ENCODE measurements at places on chromosomes 7 and 10.

- no peak for DNase-seq
These were observed 332.6 kb downstream of the SH2D4B start for GRCh38 chr10:80870282-80870681.

- DNase-seq, result no peak
These were observed 2.2 kb upstream of the AFAP1L2 start for GRCh38 chr10:114406455-114406854.

- DNase-seq, result peak; percentile 47
These were observed 644 bp downstream of the SORBS1 start for GRCh38 chr10:95560278-95561176.

GRCh38 chr10:98055841-98056516 lies 25.6 kb upstream of the CRTAC1 start:
- DNase-seq, result peak; percentile 4

DNA sequence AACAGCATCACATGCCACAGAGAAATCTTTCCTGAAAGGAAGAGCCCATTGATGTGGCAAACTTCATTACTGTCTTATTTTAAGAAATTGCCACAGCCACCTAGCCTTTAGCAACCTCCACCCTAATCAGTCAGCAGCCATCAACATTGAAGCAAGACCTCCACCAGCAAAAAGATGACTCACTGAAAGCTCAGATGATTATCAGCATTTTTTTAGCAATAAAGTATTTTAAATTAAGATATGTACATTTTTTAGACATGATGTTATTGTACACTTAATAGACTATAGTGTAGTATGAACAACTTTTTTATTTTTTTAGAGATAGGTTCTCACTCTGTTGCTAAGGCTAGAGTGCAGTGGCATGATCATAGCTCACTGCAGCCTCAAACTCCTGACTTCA lies 14.8 kb downstream of the STEAP1B start:
- peak; percentile 36 for DNase-seq

DNA sequence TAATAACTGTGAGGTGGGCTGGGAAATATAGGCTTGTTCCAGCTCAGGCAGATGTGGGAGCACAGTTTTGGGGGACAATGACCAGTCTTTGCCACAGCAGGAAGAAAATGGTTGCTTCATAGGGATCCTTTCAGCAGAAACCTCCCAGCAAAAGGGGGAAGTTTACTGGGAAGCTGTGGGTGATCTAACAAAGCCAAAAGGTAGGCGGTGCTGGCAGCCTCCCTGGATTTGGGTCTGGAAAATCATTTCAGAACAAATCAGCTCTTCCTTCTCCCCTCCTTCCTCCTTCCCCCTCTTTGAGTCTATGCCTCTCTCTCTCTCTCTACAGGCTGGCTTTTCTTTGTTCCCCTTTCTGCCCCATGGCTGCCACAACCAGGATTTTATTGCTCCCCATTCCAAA lies 16.2 kb downstream of the RPS24 start:
- DNase-seq, result no peak

- peak; percentile 53 for DNase-seq
These were observed 28.0 kb downstream of the GRK5 start for GRCh38 chr10:119235356-119235755.

DNA sequence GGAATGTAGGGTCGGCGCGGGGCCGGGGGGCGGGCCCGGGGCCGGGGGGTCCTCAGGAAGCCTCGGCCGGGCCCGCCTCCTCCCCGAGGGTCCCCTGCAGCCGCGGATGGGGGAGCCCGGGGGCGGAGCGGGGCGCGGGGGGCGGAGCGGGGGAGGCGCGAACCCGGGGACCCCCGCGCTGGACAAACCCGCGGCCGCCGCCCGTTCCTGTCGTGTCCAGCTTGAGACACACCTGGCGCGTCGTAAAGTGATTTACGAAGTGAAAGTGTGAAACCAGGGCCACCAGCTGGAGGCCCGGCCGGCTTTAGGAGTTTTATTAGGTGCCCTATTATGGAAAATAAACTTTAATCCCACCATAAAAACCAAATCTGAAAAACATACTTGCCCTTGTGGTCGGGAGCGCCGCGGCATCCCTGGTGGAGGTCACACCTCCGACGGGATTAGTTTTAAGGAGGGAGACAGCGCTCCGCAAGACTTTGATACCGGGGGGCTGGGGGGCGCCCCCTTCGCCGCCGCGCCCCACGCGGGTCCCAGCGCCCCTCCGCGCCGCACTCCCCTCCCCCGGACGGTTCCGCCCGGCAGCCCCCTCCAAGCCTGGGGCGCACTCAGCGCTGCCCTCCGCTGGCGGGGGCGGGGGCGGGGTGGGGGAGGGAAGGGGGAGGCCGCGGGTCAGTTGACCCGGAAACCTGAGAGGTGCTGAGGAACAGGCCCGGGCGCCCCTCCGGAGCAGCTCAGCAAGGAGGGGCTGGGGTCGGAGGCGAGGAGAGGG lies 10.3 kb downstream of the MNX1 start:
- no peak for DNase-seq

- DNase-seq, result no peak
These were observed 163.3 kb downstream of the THSD7A start for GRCh38 chr7:11668727-11669126.

DNA sequence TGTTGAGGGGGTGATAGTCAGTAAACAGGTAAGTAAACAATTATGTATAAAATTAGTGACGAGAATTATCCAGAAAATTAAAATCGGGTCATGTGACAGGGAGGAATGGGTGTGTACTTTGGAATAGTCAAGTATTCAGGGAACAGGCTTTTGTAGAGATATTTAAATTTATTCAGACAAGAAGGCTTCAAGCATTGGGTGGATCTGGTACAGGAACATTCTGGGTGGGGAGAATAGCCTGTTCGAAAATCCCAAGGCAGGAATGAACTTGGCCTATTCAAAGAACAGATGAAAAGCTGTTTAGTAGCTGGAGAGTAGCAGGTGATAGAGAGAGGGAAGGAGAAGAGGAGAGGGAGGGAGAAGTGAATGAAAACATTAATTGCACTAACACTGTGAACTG lies 448.9 kb upstream of the FZD8 start:
- DNase-seq, result no peak

GRCh38 chr7:43034535-43035002 lies 77.9 kb upstream of the HECW1 start:
- DNase-seq, result no peak

DNA sequence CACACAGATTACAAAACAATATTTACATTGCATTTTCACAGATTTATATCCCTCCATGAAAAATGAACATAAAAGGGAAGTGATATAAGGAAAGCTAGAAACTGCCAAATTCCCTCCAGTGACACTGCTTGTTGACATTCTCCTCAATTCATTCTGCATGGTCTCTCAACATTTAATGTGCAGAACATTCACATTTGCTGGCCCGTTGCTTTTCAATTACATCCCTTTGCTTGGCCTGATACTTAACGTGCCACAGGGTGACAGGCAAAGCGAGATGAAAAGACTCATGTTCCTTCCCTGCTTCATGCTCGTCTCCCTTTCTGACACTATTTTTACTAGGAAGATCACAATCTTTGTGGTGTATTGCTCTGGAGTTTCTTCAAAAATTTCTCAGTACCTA lies 1019.7 kb upstream of the LRRN3 start:
- DNase-seq, result no peak

DNA sequence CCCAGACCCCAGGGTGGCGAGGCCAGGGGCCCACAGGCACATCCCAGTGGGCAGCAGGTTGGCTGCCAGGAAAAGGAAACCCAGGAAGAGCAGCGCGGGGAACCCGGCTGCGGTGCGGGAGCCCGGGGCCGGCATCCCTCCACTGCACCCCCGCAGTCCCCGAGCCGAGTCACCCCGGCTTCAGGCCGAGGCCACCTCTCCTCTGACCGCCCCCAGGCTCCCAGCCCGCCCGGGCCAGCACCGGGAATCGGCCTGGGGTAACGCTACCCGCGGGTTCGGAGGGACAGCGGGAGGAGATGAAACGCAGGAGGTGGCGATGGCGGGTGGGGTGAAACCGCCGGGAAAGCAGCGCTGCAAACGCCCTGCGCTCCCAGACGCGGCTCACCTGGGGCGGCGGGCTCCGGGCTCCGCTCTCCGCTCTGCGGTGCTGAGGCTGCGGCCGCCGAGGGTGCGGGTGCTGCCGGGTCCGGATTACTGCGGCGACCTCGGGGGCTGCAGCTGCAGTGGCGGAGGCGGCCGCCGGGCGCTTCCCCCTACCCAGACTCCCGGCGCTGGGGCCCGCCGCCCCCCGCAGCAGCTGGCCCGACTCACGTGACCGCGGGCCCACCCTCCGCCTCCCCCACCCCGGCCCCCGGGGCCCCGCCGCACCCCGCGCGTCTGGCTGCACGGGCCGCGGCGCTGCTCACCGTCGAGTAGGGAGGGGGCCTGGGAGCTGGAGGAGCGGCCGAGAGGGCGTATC lies at the start of gene SCRN1:
SCRN1 (minus strand) TSS at position 545 of the 739 bp plus-strand sequence. CDS start 20,734 bp downstream, outside the sequence.
- DNase-seq, result no peak

GRCh38 chr10:102267748-102268147 lies 22.4 kb downstream of the GBF1 start:
- peak; percentile 60 for DNase-seq

- no peak for DNase-seq
These were observed 65.0 kb upstream of the FGFR2 start for GRCh38 chr10:121662945-121663917.

GRCh38 chr7:24913801-24914464 lies 66.0 kb downstream of the OSBPL3 start:
- DNase-seq, result no peak

DNA sequence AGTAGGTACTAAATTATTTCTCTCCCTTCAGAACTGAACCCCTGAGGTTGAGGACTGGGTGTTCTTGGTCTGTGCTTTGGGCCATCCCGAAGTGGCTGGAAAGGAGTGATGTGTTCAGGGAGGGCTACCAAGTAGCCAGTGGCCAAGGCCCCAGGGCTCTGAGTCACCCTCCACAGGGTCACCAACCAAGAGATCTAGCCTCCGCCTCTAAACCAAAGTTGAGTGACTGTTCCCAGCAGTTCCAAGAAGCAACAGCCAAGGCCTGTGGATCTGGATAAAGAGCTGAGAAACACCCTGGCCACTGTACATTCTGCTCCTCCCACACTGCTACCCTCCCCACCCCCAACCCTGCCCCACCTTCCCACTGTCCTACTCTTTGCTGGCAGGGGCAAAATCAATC lies 35.5 kb upstream of the KCNMA1 start:
- peak; percentile 6 for DNase-seq

DNA sequence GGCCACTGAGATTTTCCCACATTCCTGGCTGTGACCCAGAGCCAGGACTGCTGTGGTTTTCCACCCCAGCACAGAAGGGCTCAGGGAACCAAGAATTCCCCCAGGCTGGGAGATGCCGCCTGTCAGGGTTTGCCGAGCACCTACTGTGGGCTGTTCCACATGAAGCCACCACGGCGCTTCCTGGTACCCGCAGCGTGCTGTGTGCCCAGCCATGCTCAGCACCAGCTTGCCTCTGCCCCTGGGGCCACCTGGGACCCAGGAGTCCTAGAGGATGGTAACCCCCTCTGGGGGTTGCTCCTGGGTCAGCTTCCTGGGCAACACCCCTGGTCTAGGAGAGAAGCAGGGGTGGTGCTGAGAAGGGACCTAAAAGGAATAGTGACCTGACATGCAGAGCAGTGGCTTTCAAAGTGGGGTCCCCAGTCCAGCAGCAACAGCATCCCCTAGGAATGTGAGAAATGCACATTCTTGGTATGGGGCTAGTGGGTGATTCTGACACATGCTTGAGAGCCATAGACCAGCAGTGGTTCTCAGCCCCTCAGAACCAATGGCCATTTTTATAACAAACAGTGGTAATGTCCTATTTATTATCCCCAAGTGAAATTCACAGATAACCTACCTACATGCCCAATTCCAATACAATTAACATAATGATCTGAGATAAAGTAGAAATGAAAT lies 53.4 kb downstream of the TSPAN15 start:
- no peak for DNase-seq

GRCh38 chr10:101053516-101053915 lies 8.3 kb upstream of the KAZALD1 start:
- DNase-seq, result no peak

GRCh38 chr7:33751443-33751842 lies 153.9 kb upstream of the BMPER start:
- DNase-seq, result no peak

GRCh38 chr10:23358357-23358756 lies 13.8 kb upstream of the C10orf67 start:
- DNase-seq, result no peak

- DNase-seq, result no peak
These were observed 7.4 kb upstream of the STEAP4 start for GRCh38 chr7:88314061-88314491.

DNA sequence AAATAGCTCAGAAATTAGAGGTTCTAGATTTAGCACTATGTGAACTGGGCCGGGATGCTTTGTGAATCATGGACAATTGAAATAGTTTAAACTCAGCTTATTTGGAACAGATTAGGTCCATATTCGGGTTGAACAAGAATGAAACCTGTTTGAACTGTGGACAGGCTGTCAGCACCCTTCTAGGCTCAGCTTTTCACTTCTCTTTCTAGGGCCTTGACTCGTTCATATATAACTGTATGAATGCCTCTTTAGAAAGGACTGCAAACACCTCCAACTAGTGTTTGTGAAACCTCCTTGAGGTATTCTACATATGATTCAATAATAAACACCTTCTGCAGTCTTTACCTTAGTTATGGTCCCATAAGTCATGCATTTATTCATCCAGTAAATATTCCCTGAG lies 115.6 kb downstream of the REEP3 start:
- DNase-seq, result no peak

- no peak for DNase-seq
These were observed 121.7 kb downstream of the MDFIC start for GRCh38 chr7:115043605-115044004.

GRCh38 chr10:59606551-59606961 lies 103.1 kb downstream of the SLC16A9 start:
- DNase-seq, result peak; percentile 35

- DNase-seq, result no peak
These were observed 406.6 kb downstream of the GLRX3 start for GRCh38 chr10:130542761-130543160.

DNA sequence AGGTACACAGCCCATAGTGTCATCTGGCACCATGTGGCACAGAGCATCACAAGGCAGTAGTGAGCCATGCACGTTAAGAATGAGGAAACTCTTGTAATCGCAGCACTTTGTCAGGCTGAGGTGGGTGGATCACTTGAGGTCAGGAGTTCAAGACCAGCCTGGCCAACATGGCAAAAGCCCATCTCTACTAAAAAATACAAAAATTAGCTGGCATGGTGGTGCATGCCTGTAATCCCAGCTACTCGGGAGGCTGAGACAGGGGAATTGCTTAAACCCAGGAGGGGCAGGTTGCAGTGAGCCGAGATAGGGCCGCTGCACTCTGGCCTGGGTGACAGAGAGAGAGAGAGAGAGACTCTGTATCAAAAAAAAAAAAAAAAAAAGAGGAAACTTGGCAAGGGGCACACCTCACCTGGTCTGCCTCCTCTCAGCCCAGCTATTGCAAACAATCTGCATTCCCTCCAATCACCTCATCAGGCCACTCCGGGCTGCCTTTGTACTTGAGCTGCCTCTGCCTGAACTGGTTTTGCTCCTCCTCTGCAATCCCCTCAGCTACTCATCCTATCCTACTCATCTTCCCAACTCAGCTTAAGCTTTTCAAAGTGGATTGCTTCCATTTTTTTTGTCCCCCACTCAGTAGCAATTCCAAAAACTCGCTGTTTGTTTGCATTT lies 46.0 kb upstream of the OPTN start:
- no peak for DNase-seq

All from astrocyte (in vitro differentiated cells and primary cell).